Neuronal stem cell (in vitro differentiated cells): ENCODE measurements at places on chromosomes 1 and 21.

GRCh38 chr1:31789259-31790065 is 25.3 kb upstream of the ADGRB2 start:
- peak; percentile 89 for DNase-seq

- DNase-seq: no peak
These were observed 3.7 kb upstream of the LRP8 start for GRCh38 chr1:53331446-53332185.

DNA sequence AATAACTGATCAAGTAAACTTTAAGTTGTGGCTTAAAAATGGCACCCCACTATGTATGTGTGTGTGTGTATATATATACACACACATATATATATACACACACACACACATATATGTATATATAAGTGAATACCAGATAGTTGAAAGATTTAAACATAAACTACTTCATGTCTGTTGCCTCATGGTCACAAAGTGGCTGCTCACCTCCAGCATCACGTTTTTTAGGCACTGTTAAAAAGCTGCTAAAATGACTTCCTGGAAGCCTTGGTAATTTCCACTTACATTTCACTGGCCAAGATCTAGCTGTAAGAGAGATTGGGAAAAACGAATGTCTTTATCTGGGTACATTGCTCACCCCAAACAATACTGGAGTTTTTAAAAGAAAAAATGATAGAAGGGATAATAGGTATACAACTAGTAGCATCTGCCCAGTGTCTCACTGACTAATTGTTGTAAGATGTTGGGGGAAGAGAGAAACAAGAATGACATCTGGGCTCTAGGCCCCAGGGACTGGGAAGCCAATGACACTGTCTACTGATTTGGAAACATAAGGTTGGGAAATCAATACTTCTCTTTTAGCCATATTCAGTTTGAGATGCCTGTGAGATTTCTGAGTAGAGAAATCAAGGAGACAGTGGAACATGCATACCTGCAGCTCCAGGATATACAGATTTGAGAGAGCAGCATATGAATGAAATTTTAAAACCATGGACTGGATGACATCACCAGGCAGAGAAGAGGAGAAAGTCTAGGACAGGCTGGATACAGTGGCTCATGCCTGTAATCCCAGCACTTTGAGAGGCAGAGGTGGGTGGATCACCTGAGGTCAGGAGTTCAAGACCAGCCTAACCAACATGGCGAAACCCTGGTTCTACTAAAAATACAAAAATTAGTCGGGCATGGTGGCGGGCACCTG is 42.8 kb downstream of the CLDN14 start:
- DNase-seq: no peak

DNA sequence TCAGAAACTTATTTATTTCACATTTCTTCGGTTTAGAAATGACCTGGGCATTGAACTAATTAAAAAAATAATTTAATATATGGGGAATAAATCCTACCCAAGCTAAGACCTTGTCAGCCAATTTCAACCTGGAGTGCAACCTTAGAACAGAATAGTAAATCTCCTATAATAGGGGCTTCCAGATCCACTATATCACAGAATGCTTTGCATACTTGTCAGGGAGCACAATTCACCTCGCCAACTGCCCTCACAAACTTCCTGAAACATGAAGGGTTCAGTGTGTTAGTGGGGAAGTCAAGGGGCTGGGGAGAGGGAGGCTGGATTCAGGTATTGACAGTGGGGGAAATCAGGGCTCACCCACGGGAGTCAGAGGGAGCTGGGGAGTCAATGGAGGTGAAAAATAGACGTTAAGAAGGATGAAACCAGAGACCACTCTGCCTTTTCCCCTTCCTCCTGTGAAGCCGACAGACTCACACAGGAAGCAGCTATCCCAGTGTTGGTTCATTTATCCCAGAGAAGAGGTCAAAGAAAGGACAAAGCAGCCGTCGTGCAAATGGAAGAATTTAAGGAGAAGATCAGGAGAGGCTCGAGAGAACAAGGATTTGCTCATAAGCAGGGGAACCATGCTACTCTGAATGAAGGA is 453.3 kb downstream of the NUF2 start:
- no peak for DNase-seq

GRCh38 chr1:244674446-244674845 is 21.5 kb downstream of the DESI2 start:
- no peak for DNase-seq

GRCh38 chr1:75334876-75335389 is 200.7 kb downstream of the LHX8 start:
- no peak for DNase-seq

DNA sequence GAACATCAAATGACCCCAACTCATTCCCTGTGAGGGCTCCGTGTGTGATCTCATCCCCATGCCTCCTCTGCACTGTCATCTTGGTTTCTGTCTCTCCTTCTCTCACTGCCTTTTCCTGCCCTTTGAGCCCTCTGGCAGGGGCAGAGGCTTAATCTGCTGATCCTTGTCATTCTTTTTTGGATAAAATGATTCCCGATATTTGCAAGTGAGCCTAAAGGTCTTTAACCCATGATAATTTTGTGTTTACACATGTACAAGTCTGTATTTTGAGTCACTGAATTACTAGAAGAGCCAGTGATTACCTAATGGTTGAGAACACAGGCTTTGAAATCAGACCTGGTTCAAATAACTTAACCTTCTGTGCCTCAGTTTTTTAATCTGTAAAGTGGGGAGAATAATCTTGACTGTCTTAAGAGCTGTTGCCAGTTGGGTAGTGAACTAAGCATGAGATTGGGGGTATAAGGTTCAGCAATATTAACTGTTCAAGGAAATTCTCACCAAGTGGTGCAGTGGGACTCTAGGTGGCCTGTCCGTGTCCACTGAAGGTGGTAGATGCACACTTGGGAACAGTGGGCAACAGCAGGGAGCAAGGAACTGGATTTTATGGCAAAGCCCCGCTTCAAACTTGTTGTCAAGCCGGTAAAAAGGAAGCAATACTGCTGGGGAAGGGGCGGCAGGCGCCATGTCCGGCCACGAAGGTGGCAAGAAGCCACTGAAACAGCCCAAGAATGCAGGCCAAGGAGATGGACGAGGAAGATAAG is 1.6 kb downstream of the ECHDC2 start:
- DNase-seq: no peak

DNA sequence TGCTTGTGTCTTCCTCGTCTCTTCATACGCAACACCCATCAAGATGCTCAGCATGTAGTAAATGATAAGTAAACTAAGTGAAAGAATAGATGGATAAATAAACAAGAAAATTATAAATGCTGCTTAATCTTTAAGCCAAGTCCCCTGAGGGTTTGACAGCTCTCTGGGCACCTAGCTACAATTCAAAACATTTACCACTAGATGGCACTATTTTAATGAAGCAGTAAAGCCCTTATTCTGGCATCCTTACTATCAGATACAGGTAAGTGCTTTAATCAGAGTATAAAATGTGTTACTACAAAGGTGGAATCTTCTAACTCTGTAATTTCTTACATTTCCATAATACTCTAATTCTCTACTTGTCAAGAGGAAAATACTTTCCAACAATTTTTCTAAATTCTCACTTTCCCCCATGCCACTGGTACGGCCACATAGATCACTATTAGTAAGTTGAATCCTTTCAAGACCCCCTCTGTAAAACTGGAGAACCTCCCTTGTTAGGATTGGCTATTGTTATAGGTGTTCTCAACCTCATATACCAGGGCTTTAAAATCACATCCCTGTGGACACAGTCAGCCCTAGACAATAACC is 137.8 kb downstream of the BARHL2 start:
- peak; percentile 43 for DNase-seq
